Hypothalamus (tissue), 51 donors: ENCODE measurements at places on chromosomes 1 and 21.

DNA sequence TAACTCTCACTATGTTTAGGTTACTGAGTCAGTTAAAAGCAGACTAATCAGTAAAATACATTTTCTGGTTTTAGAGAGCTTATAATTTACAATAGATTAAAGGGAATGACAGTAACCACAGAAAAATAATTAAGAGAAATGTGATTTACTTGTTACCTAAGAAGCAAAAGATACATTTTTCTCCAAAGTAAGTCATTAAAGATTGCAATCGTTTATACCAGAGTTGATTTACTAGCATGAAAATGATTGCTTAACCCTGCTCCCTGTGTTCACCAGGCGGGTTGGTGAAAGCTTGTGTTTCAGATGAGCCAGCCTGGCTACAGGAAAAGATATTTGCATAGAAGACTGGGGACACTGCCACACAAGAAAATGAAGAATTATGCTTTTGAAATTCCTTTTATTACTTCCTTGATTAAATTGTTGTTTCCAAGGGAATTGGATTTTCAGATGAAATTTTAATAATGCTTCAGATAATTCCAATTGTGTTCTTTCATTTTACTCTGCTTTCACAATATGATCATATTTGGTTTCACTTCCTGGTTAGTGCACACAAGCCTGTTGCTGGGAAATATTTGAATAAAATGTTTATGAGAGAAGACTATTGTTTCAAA lies 27.9 kb downstream of the LRRC8B start:
- no peak for DNase-seq

DNA sequence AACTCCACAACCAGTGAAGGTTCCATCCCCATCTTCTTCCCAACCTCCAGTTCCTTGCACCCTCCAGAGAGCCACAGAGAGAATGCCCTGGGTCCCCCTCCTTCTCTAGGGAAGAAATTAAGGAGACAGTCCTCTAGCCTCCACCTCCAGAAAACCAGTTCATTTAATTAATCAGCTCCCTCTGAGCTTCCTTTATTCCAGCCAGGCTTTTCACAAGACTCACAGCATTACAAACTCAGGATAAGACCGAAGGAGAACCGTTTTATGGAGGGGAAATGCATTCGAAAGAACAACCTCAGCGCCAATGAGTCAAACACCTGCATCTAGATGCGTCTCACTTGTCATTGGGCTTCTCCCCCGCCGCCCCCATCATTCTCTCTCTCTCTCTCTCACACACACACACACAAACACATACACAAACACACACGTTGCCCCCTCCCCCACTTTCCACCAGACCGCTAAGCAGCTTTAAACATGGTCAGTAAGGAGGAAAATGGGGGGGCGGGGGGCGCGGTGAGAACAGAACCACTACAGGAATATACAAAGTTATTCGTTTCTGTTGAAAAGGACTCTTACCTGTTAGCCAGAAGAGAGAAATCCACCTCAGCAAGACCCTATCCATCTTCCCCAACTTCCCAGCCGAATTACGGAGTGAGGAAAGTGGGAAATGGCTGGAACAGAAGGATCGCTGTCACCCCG lies 544 bp downstream of the ILDR2 start:
- no peak for DNase-seq

GRCh38 chr1:106613068-106613467 lies 443.4 kb upstream of the PRMT6 start:
- DNase-seq: no peak

- DNase-seq: no peak
Observed at GRCh38 chr1:83794384-83794783, 204.5 kb downstream of the TTLL7 start.

- no peak for DNase-seq
Observed at GRCh38 chr1:165856606-165857005, 29.2 kb downstream of the UCK2 start.

GRCh38 chr21:43734928-43735229 lies 15.9 kb downstream of the PDXK start:
- no peak for DNase-seq

DNA sequence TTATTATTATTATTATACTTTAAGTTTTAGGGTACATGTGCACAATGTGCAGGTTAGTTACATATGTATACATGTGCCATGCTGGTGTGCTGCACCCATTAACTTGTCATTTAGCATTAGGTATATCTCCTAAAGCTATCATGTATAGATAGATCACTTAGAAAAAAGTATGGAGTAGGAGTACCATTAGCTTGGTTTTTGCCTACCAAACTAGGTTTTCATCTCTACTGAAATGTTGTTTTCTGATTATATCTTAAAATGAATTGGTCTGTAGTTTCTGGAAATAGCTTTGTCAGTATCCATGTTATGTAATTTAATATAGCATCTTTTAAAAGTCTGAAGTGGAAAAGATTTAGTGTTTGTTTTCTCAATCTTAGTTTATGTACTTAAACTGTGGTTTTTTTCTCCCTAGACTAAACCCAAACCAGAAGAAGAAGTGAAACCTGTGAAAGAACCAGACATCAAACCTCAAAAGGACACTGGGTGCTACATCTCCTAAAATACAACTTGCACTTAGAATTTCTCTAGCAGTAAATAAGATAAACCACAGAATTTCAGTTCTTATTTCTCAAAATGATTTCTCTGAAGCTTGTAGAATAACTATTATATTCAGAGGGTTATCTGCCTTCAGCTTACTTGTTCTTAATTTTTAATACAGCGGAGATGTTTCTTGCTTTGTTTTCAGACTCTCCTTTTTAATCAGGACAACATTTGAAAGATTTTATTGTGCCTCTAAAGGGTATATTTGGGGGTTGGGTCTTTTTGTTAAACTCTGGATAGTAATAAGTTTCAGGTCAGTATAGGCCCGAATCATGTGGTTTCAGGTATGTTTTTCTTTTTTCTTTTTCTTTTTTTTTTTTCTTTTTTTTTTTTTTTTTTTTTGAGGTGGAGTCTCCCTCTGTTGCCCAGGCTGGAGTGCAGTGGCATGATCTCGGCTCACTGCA lies 4.5 kb upstream of the FAM177B start:
- no peak for DNase-seq

- no peak for DNase-seq
Observed at GRCh38 chr1:203751051-203751450, 13.9 kb upstream of the LAX1 start.

DNA sequence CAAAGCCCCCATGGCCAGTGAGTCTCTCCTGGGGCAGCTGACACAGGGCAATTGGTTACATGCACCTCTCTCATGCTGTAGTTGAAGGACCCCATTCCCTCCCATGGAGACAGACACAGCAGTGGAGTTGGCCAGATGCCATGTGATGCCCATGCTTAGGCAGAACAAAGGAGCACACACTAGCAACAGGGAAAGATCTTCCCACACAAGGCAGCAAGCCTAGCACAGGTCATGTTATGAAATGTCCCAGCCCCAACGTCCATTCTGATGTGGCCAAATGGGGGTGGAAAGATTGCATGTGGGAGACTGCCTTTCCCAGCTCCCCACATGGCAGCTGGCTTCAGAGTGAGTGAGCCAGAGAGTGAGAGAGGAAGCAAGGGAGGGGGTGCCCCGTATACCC lies 34.5 kb downstream of the AADACL4 start:
- DNase-seq: no peak

DNA sequence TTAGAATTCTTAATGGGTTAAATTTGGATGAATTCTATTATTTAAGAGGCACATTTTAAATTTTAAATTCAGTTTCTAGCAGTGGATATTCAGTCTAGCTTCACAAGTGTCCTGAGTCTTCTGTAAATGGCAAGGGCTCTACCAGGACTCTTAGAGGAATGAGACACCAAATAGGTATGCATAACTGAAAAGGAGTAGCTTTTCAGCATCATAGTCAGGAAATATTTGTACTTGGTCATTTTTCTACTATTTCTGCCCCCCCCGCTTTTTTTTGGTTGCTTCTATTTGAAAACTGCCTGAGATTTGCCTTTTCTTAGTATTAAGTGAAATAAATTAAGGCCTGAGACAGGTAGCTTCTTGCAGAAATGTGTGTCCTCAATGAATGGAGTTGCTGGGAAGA lies 80.2 kb downstream of the MAST2 start:
- DNase-seq: no peak

GRCh38 chr1:61910035-61910434 lies 167.8 kb downstream of the PATJ start:
- no peak for DNase-seq

DNA sequence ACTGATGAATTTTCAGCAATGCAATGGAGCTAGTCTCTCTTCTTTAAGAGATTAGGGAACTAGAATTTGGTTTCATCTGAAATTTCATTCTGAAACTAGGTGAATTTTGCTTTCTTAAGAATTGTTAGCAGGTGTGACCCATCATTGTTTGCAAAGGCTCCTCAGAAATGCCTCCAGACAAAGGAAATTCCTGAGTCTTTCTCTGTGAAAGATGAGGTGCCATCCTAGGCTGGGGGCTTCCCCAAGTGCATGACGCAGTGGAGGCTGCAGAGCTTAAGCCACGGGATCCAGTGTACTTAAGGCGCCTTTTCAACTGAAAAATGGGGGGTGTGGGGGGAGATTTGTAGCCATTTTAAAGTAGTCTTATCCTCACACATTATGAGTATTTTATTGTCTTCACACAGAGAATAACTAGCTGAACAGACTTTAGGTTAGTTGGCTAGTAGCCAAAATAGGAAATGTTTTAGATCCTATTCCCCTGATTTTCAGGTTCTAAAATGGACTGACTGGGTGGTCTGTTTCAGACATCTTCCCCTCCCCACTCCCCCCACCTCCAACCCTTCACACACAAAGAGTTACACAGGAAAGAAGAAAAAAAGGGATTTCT lies 202.0 kb downstream of the NFIA start:
- DNase-seq: no peak

- no peak for DNase-seq
Observed at GRCh38 chr1:74430342-74430934, 82.0 kb downstream of the LRRC53 start.

- no peak for DNase-seq
Observed at GRCh38 chr1:182261655-182262054, 129.9 kb downstream of the GLUL start.

- DNase-seq: no peak
Observed at GRCh38 chr1:22767852-22768251, 57.2 kb downstream of the EPHB2 start.

- DNase-seq: no peak
Observed at GRCh38 chr1:28118640-28119307, 30.4 kb upstream of the EYA3 start.

GRCh38 chr1:38793299-38793698 lies 66.3 kb downstream of the RRAGC start:
- DNase-seq: no peak

- no peak for DNase-seq
Observed at GRCh38 chr1:21640653-21641052, 28.5 kb downstream of the RAP1GAP start.

DNA sequence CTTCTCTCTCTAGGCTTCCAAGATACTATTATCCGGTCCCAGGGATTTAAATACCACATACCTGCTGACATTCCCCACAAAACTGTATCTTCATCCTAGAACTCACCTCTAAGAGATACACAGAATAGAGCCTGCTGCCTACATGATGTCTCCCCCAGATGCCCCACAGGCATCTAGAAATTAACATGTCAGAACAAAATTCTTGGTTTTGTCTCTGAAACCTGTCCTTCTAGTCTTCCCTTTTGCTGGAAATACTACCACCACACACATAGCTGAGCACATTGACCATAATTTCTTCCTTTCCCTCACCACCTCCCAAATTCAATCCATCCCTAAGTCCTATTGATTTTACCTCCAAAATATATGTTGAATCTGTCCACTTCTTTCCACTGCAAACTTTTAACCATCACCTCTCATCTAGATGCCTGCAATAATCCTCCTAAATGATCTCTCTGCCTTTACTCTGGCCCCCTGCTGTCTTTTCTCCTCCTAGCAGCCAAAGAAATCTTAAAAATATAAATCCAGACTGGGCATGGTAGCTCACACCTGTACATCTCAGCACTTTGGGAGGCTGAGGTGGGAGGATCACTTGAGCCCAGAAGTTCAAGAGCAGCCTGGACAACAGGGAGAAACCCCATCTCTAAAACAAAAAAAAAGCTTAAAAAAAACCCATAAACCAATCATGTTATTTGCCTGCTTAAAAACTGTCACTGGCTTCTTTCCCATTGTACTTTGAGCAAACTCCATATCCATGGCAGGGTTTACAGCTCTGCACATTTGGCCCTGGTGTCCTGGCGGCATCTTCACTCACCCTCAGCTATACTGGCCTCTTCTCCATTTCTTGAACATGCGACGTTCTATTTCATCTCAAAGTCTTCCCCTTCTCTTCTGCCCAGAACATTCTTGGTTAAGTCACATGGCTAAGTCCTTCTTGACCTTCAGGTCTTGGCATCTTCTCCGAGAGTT lies 6.2 kb upstream of the FAM76A start:
- no peak for DNase-seq

DNA sequence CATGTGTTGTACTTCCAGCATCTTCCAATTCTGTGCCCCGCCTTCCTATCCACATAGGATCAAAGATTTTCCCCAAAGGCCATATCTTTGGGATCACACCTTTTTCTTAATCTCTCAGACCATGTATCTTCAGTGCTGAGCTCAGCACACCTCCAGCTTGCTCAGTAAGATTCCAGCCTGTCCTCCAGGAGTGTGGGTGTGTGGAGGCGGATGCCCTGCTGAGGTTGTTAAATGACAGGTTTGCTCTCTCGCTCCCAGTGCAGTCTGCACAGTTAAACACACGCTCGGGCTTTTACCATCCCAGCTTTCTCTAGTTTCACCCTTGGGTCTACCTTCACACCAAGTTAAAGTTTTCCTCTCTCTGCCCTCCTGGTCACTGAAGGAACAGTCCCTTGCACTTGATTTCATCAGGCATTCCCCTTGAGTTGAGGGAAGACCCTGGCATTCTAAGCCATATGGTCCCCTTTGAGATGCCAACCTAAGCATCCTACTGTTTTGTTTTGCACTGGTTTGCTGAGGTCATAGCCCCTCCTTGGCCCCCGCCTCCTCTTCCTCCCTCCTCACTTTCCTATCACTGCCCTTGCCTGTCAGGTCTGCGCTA lies 13.7 kb downstream of the MYOG start:
- no peak for DNase-seq

DNA sequence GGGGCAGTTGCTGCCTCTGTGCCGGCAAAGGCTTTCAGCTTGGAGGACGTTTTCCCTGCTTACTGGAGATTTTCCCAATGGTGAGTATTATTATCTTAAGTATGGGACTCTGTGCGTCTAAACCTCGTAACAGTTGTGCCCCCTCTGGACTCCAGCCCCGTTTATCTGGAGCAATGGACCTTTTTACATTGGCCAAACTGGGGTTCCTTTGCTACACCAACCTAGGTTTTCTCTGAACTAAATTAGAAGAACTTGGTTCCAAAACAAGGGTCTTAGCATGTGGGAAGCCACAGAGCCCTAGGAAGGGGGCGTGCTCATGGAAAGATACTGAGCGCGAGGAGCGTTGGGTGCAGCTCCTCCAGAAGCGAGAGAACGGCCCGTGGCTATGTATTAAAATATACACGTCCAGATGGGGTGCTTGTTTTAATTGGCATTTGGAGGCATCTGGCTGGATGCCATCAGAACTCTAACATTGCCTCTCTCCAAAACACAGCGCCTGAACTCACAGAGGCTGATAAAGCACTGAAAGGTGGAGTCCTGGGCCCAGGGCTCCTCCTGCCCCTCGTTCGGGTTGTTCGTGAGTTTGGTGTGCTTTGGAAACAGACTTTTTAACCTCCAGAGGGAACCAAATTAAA lies 28.4 kb downstream of the POFUT2 start:
- no peak for DNase-seq

GRCh38 chr1:227356620-227357146 lies 38.4 kb upstream of the CDC42BPA start:
- no peak for DNase-seq
